G401 (cell line): ENCODE measurements at places on chromosomes 4 and X. TPM values are rescaled to one million over a fixed set of nuclear protein-coding genes. Genes with fewer than 3 reads are reported as not detected.

DNA sequence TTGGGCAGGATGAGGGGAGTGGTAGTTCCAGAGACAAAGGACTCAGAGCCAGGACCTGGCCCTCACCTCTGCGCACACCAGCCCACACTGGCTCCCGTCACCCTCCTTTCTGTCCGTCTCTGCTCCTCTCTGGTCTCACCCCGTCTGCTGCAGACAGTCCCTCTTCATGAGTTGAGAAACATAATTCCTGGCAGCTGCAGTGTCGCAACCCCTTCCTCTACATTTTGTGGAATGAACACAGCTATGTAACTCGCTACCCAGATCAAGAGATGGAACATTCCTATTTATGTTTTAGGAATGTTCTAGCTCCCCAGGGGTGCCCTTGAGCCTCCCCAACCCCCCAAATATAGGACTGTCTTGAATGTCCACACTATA lies 59.3 kb downstream of the SHROOM2 start:
- no peak for DNase-seq

DNA sequence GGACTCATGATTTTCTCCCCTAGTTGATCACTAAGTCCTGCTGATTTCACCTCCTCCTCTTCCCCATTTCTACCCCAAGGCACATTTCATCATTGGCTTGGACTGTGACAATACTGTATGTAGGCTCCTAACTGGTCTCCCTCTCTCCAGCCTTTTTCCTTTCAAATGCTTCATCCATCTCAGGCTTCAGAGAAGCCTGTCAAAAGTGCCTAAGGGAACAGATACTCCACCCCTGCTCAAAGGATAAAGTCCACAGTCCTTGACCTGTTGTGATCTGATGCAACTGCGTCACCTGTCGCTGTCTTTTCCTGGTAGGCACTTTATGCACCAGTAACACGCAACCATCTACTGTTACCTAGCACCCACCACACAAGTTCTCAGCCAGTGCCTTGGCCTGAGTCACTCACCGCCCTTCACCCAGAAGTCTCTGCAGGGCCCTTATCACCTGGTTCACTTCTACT lies 12.8 kb downstream of the SCARB2 start:
- no peak for DNase-seq

DNA sequence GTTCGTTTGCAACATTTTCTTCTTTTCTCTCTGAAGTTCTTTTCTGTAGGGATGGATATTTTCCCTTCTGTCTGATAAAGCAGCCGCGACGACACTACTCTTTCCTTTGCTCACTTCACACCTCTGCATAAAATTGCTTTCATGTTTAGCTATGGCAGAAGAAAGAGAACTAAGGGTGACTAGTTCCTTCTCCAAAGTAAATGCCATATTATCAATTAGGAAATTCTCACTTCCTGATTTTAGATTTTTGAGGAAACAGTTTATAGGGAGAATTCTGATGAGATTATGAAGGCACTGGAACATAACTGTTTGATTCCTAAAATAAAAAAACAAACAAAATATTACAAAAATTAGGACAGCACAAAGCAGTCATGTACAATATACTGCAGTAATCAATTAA lies 29.2 kb downstream of the FANCB start:
- no peak for DNase-seq

- DNase-seq: no peak
These were observed 433.5 kb downstream of the AFF2 start for GRCh38 chrX:148933881-148934280.

GRCh38 chrX:47226071-47226470 lies 6.7 kb upstream of the USP11 start:
- no peak for DNase-seq

MSMO1 gene
- total RNA-seq: 52.2 and 66.8 TPM in 2 replicates

HOPX gene
- not detected in 2 replicates for total RNA-seq

USO1 gene
- 41.4 and 65.0 TPM in 2 replicates for total RNA-seq

DNA sequence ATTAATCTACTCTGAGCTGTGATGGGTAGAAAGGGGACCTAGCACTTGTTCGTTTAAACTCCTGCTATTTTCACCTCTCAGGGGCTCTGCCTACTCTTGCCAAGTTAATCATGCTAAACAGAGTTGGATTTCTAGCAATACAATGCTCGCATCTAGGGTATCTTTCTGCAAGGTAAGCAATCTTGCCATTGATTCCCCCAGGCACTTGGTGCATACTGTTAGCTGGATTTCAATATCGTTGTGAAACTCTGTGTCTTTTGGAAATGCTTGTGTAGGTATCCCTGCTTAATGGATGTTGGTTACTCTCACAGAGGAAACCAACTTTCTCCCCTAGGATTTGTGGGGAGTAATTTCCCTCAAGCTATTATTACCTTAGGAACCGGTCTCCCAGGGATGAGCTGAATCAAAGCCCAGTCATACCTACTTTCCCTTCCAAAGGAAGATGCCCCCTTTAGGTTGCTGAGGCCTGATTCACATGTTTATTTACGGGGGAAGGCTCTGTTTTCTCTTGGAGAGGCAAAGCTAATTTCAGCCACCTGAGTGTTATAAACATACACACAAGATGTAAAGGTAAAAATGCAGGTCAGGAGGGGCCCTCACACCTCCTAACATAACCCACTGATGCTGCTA lies 366.8 kb downstream of the FBXW7 start:
- no peak for DNase-seq

DNA sequence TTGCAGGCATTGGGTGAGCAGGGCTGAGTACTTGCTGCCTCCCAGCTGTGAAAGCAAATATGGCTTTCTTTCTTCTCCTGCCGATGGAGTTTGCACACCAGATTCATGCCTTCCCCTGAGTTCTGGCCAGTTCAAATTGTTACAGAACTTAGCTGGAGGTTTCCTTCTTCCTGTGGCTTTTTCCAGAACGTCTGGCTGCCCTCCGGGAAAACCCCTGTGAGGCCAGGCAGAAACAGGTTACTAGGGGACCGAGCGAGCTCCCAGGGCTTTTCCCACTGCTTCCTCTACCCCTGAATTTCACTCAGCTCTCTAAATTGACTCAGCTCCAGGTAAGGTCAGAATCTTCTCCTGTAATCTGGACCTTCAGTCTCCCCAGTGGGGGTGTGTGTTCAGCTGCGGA lies 482.4 kb downstream of the C4orf33 start:
- DNase-seq: no peak

GRCh38 chr4:98747393-98748091 lies 89.1 kb upstream of the TSPAN5 start:
- DNase-seq: no peak

NAP1L2 gene
- 0.86 TPM in 1 of 2 replicates, not detected in the other for total RNA-seq

- DNase-seq: no peak
These were observed 9.2 kb upstream of the RNF150 start for GRCh38 chr4:141142423-141142822.

GPM6B gene
- 145 and 154 TPM in 2 replicates for total RNA-seq

FMR1NB gene
- not detected in 2 replicates for total RNA-seq

GRCh38 chr4:168955674-168956073 lies 54.4 kb downstream of the CBR4 start:
- DNase-seq: no peak

XKRX gene
- total RNA-seq: not detected in 2 replicates

GRCh38 chrX:56429581-56429980 lies 133.8 kb upstream of the UBQLN2 start:
- DNase-seq: no peak

DNA sequence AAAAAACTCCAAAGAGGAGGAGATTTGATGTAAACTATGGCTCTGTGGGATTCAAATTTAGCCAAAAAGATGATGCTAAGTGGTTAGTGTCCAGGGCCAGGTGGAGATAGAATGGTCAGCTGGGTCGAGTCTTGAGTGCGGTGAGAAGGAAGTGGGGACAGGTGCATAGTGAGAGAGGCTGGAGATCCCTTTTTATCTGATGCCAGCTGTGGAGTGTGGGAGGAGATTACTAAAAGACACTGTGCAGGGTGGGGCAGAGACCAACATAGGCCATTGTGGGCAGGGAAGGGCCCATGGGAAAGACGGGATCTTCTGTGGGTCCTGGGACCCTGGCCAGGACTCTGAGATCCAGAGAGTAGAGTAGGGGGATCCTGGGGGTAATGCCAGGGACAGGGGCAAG lies 34.6 kb upstream of the LEF1 start:
- no peak for DNase-seq

DNA sequence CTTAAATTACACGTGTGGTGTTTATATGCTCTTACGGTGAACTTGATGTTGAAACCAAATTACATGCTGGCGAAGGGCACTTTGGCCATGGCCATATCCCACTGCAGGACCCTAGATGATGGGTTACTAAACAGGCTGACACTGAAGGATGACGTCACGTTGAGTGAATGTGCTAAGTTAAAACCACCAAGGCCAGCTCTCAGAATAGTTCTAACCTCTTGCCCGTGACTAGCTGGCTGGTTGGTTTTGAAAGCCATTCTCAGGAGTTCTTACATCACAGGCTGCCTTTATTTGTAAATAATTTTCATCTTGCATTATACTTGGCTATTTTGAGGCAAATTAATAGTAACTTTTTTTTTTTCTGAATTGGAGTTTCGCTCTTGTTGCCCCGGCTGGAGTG lies 41.3 kb upstream of the PHEX start:
- no peak for DNase-seq
